ENCODE measurements at places on chromosomes 2 and 18.

GRCh38 chr18:64253222-64253621, 104.3 kb upstream of the LINC00305 start:
- DNase-seq = no peak

DNA sequence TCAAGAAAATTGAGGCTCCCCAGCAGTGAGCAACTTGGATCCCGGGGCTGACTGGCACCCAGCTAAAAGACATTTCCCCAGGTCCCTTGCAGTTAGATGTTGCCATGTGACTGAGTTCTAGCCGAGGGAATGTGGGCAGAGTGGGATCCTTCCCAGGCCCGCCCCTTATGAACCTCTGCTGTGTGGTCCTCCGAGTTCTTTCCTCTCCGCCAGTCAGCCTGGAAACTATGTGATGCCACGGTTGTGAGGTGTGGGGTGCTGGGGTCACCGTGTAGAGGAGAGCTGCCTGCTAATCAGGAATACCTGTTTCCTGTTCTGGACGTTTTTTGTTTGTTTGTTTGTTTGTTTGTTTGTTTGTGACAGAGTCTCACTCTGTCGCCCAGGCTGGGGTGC, 45.5 kb downstream of the TMEM37 start:
- no peak for DNase-seq

DNA sequence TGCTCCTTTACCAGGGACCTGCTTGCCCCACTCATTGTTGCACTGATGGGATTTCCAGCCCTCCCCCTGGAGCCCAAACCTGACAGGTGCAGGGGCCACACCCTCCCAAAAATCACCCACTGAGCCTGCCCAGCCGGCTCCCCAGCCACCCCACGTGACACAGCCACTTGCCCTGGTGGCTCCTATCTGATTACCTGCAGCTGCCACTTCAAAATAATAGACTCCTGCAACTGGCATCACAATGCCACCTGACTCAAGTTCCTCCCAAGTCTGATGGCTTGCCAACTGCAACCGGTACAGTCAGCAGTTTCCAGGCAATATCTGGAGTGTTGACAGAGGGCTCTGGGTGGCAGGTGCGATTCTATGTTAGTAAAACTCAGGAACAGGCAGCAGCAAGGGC, 66.2 kb downstream of the CRACDL start:
- DNase-seq = peak; percentile 6

DNA sequence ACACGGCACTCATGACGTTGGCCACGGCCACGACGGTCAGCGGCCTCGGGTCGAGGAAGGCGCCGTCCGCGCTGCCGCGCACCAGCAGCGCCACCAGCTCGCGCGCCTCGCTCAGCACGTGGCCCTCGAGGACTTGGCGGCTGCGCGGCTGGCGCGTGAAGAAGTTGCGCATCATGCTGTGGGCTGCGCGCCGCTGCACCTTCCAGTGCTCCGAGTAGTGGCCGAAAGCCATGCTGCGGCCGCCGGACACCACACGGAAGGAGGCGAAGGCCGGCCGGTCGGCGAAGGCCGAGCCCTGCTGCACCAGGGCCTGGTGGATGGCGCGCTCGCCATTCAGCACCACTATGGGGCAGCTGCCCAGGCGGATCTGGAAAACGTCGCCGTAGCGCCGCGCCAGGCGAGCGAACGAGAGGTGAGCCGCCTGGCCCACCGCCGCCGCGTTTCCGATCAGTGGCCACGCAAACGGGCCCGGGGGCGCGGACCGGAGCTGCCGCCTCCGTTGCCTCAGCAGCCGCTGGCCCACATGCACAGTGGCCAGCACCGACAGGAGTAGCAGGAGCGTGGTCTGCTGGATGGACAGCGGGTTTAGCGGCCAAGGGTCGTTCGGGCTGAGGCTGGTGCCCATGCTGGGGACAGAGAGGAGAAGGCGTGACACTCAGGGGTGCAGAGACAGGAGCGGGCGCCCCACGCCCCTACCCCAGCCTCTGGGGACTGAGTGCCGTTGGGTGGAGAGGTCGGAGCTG, 1.0 kb downstream of the CYP1B1 start:
- DNase-seq = no peak

Measured in CD4-positive, alpha-beta T cell treated with Interleukin-12 subunit alpha and Interleukin-12 subunit beta, for 1 hour (primary cell).